ENCODE measurements at places on chromosomes 12 and 14. TPM values are rescaled to one million over a fixed set of nuclear protein-coding genes. Genes with fewer than 3 reads are reported as not detected.

Gene TPPP2
- not detected for polyA plus RNA-seq

Gene MUCL1
- not detected for polyA plus RNA-seq

Gene KRT79
- not detected for polyA plus RNA-seq

Gene SLC6A15
- polyA plus RNA-seq = 0.01 TPM

Gene PPM1H
- polyA plus RNA-seq = 3.6 TPM

Gene SERPINA4
- not detected for polyA plus RNA-seq

Gene SH2B3
- 20.2 TPM for polyA plus RNA-seq

Gene SLC2A3
- polyA plus RNA-seq = 40.1 TPM

Gene KRT86
- polyA plus RNA-seq = 1.5 TPM

Gene SLC25A47
- not detected for polyA plus RNA-seq

Gene OTUB2
- 1.2 TPM for polyA plus RNA-seq

Gene PLBD1
- 0.38 TPM for polyA plus RNA-seq

Gene ADAMTS20
- polyA plus RNA-seq = 0.01 TPM

Gene CEBPE
- polyA plus RNA-seq = not detected

Gene AKAP6
- 22.9 TPM for polyA plus RNA-seq

Gene ARHGAP9
- polyA plus RNA-seq = 0.98 TPM

GRCh38 chr14:101458741-101459550 lies 102.3 kb upstream of the DIO3 start:
- DNase-seq = no peak

- no peak for DNase-seq
Observed at GRCh38 chr14:40630471-40630870, 976.2 kb upstream of the LRFN5 start.

DNA sequence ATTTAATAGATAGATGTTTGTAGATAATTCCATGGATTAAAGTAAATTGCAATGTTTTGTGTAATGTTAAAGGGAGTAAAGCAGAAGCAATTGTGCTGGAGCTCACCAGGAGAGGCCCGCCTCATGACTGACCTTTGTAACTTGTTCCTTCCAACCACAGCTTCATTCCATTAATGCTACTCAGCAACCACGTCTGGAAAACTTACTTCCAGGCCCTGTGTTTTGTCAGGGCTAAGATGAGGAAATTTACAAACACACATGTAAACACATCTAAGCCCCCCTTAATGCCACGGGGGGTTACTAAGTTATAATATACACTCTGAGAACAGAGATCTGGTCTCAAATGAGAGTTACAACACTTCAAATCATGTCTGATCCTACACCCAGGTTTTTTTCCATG lies 12.4 kb downstream of the LUM start:
- DNase-seq = peak; percentile 72

DNA sequence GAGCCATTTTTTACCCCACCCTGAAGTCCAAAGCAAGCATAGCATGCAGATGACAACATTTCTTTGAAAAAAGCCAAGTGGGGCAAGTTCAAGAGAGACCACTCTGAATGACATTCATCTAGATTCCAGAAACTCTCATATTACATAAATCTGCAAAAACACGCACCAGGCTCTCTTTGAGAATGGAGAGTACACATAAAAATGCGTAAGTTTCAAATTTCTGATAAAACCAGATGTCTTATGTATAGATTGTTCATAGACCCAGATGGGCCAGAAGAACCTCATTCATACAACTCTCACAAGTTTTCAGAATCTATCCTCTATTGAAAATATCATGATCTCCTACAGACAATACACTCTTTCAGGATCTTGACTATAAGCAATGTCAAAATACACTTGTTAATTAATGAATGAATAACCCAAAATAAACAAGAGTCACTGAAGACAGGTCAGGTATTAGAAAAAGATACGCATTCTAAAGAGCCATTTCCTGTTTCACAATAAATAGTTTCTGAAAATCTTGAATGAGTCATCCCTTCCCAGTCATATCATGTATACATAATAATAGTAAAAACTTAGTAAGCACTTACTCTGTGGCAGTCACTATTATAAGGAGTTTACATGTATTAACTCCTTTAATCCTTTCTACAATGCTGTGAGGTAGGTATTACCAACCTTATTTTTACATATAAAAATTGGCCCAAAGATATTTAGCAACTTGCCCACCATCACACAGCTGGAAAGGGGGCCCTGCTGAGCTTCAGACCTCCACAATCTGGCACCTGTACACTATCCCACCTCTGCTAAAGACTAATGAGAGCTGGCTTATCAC lies 72.0 kb downstream of the PPP2R5E start:
- DNase-seq = peak; percentile 60

DNA sequence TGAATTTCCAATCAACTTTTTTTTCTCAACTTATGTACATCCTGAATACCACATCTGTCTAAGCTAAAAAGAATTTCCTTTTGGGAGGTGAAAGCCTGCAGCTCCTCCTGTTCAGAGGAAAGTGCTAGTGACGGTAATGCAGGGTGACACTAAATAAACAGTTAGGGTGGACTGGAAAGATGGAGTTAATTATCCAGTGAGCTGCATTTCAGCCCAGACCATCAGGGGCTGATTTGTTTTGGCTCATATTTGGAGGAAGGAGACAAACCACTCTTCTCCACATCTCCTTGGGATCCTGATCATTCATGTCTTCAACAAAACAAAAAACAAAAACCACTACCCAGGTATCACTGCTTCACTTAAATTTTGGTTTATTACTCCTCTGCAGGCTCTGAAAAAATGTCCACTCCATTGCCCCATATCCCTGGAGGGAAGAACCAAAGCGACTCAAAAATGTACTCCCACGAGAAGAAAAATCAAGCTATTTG lies 5.1 kb upstream of the SIX1 start:
- peak; percentile 83 for DNase-seq

GRCh38 chr14:88326352-88327103 lies 3.5 kb upstream of the KCNK10 start:
- no peak for DNase-seq

- DNase-seq = no peak
Observed at GRCh38 chr12:64790166-64790565, 31.0 kb upstream of the GNS start.

DNA sequence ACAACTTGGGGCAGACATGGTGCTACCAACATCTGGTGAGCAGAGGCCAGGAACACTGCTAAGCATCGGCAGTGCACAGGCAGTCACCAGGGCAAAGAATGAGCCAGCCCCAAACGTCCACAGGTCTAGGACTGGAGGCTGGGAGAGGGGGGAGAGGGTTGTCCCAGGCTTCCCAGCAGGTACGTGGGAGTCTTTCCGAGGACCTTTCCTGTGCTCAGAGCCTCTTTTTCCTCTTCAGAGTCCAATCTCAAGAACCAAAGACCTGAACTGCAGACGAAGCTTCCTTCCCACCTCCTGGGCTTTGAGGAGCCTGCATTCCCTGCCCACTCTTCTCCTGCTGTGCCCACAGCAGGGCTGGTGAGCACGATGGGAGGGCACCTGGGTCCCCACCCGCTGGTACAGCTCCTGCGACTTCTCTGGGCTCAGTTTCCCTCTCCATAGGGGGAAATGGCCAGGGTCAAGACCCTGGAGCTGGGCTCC lies 48.7 kb downstream of the DLK1 start:
- DNase-seq = no peak

DNA sequence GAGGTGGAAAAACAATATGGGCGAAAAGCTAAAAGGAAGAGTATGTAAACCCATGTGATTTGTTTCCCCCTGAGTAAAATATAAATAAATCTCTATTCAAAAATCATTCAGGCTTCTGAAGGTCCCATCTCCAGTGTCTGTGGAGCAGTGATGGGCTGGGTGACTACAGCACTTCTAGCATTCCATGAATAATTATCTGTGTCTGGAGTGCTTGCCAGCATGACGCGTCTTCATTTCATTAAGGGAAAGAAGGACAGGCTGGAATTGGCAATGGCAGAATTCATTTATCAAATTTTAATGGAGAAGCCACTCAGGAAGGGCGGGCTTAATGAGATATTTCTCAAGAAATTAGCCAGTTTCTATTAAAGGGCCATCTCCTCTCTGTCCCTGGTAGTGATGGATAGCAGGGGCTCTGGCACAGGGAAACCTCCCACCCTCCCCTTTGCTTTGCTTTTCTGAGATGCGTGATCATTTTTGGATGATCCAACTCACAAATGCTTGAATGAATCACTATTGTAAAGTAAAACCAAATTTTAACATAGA lies 916.3 kb upstream of the SEL1L start:
- DNase-seq = no peak

DNA sequence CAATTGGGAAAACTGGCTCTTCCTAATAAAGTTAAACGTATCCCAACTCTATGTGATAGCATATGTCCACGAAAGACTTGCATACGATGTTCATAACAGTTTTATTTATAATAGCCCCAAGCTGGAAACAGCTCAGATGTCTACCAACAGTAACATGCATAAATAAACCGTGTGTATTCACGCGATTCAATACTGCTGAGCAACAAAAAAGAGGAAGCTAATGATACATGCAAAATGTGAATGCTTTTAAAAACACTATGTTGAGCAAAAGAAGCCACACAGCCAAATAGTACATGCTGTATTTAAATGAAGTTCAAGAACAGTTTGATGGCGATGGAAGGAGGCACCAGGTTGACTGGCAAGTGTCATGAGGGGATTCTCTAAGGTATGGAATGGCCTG lies 55.7 kb downstream of the TRIM9 start:
- no peak for DNase-seq

DNA sequence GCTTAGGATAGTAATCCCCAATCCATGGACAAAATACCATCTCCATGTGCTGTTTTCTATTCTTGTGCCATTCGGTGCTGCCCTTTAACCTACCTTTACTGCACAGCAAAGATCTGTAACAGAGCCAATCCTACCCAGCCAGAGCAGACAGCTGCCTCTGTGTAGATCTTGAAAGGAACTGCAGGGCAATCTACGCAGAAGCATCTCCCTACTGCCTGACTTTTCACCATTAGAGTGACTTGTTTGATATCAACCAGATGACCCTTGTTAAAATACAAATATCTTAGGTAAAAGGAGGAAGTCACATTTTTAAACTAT lies 33.9 kb upstream of the PPM1A start:
- DNase-seq = no peak

- no peak for DNase-seq
Observed at GRCh38 chr12:52381206-52381605, 4.2 kb downstream of the KRT84 start.

- DNase-seq = no peak
Observed at GRCh38 chr12:5191803-5192538, 148.3 kb downstream of the KCNA5 start.

GRCh38 chr12:104720339-104721038 lies 237.6 kb downstream of the SLC41A2 start:
- DNase-seq = no peak

DNA sequence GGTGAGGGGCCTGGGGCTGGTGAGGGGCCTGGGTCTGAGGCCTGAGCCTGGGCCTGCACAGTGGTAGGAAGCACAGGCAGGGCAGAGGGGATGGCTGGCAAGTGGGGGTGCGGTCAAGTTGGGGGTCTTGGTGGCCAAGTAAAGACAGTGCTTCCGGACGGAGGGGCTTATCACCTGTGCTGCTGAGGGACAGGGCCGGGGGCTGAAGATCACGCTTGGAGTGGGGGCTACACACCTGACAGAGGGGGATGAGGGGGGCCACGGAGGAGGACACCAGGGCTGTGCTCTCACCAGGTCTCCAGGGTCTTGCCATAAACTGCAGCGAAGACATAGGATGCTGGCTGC lies 12.2 kb downstream of the TEDC1 start:
- DNase-seq = no peak

- no peak for DNase-seq
Observed at GRCh38 chr14:74407021-74407800, 18.8 kb downstream of the SYNDIG1L start.

GRCh38 chr12:54409267-54409666 lies 9.8 kb downstream of the ITGA5 start:
- DNase-seq = no peak

DNA sequence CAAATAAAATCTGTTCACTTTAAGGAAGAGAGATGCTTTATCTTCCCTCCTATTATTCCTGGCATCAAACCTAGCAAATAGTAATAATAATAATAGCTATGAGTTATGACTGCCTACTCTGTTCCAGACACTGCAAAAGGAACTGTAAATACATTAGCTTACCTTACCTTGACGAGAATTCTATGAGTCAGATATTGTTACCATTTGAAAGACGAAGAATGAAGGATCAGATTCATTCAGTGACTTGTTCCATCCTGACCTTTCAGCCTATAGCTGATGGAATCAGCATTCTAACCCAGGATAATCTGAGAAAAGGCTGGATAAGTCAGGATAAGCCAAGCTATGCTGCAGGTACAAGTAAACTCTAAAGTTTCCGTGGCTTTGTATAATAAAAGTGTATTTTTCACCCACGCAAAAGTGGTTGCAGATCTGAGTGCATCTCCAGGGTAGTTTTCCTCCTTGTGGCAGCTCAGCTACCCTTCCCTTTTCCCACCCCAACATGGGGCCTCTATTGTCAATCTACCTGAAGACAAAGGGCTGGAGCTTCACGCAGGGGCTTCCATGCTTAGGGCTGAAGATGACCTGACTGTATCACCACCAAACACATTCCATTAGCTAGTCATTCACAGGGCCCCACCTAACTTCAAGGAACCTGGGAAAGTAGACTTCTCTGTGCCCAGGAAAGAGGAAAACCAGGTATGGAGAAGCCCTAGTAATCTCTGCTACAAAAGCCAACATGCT lies 57.2 kb upstream of the CCND2 start:
- DNase-seq = no peak

GRCh38 chr12:50099302-50100008 lies 4.4 kb upstream of the GPD1 start:
- DNase-seq = no peak

DNA sequence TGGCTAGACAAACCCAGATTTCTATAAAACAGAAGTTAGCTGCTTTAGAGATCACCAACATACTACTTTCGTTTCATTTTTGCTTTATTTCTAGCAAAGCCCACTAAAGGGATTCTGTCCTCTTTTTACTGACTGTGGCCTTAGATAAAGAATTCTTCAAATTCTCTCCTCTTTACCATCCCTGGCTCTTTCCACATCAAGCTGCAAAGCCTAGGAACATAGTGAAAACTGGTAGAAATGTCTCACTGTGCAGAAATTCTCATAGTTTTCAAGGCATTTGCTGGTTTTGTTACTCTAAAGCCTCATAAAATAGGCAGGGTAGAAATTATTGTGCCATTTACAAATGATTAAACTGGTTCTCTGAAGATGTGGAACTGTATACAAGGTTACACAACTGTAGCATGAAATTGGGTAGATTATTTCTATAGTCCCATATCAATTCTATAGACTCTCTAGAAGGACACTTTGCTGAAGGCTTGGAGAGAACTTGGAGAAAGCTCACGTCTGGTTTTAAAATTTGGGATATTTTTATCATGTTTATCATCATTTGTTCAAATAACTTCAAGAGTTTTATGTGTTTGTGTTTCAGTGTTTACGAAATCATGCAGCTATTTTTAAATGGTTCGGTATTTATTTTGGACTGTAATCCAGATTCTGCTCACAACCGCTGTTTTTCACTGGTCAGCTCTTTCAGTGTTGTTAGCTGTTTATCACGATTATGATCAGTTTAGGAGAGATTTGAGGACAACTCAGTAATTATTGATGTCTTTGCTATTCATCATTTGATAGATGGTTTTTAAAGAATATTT lies 36.7 kb upstream of the CSRP2 start:
- DNase-seq = peak; percentile 42

Data from BJ (cell line).